ENCODE measurements at places on chromosomes 13 and 19.
A peak's percentile ranks its signal among the peaks of the same experiment; 100 is the strongest.

DNA sequence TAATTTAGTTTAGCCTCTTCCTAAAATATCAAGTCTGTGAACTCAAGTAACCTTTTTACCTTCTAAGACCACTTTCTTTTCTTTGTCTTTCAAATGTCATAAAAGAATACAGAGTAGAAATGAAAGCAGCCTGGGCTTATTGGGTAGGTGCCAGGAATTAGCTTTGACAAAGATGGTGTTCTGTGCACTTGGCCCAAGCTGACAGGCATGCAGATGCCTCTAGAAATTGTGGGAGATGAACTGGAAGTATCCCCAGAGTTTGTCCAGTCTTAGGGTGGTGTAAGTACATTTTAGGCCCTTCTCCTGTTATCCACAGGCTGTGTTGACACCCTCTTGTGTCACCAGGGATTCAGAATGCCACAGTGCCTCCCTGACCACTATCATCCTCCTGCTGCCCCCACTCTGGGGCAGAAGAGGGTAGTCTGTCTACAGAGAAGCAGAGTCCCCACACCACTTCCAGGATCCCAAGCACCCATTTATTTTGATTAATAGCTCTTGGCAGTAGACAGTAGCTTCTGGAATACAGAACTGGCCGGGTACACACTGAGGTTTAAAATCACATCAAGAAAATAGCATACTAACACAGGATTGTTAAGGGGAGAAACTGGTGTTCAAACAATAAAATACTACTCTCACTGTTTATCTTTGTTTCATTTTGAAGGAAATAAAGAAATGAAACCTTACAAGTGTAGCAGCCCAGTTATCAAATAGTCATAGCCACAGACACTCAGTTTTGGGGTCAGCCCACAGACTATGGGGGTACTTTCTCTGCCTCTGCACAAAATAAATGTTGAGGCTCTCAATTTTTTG lies 343.2 kb downstream of the KCNRG start:
- no peak for DNase-seq

GRCh38 chr19:1923319-1923718 lies 17.7 kb upstream of the CSNK1G2 start:
- no peak for DNase-seq

DNA sequence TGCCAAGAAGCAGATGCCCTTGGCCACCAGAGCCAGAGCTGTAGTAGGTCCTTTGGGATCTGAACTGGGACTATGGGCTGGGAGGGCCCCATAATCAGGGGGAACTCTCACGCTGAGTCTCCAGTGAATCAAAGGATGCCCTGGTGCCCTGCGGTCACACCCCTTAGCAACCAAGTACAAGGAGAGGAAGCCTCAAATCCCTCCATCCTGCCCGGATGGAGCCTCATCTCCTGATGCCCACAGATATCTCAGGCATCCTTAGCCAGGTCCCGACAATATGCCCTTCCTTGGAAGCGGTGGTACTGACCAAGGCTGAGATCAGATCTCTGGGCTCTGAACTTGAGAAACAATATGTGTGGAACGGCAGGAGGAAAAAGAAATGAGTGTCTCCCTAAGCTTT lies 1.7 kb downstream of the PLEKHA4 start:
- DNase-seq, result no peak

GRCh38 chr13:60619461-60619860 lies 222.4 kb downstream of the TDRD3 start:
- DNase-seq, result no peak

GRCh38 chr19:53182202-53182601 lies 11.0 kb downstream of the ZNF665 start:
- no peak for DNase-seq

DNA sequence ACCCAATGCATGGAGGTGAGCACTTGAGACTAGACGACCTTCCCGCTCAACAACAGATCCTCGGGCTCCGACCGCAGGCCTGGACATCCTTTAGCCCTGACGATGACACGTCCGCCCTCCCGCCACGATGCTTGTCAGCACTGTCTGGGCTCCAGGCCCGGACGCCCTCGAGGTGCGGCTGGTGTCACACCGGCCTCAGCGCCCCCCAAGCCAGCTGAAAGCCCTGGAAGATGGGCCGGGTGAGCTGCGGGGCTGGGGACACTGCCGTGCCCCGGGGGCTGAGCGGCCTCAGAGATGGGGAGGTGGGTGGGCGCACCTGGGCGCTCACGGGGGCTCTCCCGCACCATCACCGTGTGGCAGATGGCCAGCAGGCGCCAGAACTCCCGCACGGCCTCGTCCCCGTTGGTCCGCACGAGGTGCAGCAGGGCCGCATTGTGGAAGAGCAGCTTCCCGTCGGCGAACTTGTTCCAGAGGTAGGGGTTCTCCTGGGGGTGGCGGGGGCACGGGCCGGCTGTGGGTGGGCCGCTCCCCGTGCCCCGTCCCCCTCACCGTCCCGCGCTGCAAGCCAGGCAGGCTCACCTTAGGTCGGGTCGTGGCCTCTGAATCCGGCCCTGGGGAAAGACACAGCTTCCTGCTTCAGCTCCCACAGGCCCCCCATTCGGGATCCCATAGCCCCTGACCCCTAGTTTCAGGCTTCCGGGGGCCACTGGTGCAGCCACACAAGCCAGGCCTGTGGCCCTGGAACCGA lies 15.5 kb downstream of the ATP8B3 start:
- DNase-seq, result no peak

- no peak for DNase-seq
Measured at GRCh38 chr19:50204811-50205675, 1.6 kb downstream of the MYH14 start.

GRCh38 chr13:24147570-24147963 lies 13.0 kb upstream of the SPATA13 start:
- no peak for DNase-seq

DNA sequence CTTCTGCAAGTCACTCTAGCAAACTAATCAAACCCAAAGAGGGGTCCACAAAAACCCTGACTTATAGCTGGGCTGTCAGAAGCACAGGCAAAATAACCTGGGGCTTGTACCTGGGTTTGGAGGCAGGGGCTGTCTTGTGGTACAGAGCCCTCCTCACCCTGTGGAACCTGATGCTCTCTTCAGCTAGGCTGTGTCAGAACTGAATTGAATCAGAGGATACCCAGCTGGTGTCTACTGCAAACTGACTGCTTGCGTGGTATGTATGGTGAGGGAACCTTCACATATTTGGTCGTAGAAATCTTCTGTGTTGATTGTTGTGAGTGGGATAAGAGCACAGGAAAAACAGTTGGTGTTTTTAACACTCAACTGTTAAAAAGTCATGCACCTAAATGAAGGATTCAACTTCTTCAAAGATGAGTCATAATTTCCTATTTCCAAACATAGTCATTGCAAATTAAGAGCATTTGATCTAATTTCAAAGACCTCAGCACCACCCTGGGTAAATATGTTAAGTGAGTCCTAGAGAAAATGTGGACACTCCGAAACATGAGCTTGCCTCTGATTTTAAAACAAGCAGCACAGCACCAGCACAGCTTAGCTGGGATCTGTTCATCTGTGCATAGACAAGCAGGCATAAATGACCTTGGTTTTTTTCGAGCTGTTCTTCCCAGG lies 840.2 kb downstream of the UQCRFS1 start:
- no peak for DNase-seq

DNA sequence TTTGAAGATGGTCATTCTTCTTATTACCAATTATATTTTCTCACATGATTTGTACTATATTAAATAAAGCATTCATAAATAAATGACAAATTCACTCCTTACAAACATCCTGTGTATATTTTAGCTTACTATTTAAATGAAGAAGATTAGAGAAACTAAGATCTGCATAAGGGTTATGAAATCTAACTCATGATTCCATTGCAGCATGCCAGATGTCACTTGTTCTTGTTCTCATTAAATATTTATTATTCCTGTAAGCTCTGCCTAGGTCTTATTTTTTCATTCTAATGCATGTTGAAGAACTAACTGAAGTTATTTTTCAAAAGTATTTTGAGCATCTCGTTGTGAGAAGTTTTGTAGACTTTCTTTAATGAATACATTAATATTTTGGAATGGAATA lies 18.3 kb downstream of the NUP58 start:
- no peak for DNase-seq

GRCh38 chr13:110812121-110812868 lies 98.8 kb downstream of the ING1 start:
- DNase-seq, result no peak

DNA sequence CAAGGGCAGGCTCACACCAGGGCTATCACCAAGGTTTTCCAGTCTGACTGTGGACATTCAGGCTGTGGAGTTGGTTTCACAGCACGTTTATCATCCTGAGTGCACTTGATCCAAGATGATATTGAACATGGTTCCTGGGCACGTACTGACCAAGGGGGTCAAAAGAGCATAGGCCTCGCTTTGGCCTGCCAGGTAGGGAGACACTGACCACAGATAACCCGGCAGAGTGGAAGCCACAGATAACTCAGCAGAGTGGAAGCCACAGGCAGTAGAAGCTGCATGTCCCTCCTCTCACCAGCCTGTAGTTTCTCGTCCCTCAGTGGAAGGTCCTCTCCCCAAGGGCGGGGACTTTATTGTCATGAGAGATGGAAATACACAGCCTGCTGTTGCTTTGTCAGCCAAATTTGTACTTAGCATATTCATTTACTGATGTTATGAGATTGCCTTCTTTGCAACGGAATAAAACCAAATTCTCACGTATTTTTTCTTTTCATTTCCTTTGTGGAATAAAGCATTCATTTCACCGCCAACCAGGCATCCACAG lies 8.8 kb upstream of the KRTDAP start:
- no peak for DNase-seq

DNA sequence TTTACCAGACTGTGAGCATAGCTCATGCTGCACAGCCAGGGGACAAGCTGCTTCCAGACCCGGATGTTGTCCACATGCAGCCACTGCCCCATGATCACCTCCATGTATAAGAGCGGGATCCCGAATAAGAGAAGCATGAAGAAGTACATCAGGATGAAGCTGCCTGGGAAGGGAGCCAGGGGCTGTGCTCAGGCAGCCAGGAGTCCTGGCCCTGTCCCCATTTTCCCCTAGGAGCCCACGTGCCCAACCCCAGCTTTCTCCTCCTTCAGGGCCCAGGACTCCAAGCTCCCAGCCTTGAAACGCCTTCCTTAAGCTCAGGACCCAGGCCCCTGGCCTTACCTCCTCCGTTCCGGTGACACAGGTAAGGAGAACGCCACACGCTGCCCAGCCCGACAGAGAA lies 69.3 kb downstream of the SLC6A16 start:
- no peak for DNase-seq

- no peak for DNase-seq
Measured at GRCh38 chr19:31694761-31695160, 345.5 kb upstream of the TSHZ3 start.

DNA sequence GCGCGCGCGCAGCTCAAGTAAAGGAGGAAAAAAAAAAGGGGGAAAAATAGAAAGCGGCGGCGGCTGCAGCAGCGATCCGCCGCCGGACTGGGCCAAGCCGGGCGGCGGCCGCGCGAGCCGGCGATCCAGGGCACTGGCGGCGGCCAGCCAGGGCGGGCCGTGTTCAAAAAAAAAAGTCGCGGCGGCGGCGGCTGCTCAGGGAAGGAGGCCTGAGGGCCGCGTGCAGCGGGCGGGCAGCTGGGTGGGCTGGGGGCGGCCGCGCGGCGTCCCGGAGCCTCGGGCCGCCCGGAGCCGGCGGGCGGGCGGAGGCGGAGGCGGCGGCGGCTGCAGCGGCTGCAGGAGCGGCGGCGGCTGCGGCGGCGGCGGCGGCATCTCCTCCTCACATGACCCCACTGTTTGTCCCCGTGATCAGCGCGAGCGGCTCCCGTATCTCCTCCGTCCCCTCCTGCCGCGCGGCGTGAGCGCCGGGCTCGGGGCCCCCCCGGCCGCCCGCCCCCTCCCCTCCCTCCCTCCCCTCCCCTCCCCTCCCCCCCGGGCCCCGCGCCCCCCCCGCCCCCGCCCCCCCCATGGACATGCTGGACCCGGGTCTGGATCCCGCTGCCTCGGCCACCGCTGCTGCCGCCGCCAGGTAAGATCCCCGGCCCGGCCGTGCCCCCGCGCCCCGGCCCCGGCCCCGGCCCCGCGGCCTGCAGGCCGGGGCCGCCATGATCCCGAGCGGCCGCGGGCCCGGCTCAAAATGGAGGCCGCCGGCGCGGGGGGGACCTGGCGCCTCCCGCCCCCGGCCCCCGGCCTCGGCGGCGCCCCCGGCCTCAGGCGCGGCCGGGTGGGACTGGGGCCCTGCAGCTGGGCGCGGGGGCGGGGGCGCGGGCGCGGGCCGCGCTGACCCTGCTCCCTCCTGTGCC lies at the start of gene USF2:
Gene USF2, plus strand, starts transcription at position 427 of the 902 bp plus-strand sequence. Its CDS starts 140 bp downstream, at position 567.
- no peak for DNase-seq

DNA sequence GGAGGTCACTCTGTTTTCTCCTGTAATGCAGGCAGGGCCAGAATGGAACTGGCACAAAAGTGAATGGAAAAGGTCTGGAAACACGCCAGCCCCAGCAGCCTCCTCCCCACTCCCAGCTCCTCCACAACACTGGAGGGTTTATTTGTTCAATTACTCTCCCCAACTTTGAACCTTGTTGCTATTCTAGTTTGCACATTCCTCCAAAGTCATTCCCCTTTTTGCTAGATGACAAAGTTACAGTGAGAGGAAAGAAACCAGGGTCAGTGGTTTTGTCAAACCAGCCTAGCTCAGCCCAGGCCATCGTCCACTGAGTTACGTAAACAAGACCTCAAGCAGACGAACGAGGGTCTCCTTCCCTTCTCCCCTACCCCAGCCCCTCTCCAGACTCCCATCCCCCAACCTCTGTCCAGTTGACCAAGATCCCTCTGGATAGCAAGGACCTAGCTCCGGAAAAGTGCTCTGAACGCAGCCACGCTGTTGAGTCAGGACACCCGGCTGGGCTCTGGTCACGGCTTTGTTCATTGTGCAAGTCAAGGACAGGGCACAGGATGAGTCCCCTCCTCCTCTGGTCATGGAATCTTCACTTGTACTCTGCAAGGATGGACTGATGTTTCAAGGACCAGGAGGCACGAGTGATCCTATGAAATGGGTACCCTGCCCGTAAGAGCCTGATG lies 180.0 kb downstream of the USP12 start:
- no peak for DNase-seq

GRCh38 chr13:99988529-99989275 lies 7.1 kb downstream of the ZIC2 start:
- DNase-seq, result no peak

DNA sequence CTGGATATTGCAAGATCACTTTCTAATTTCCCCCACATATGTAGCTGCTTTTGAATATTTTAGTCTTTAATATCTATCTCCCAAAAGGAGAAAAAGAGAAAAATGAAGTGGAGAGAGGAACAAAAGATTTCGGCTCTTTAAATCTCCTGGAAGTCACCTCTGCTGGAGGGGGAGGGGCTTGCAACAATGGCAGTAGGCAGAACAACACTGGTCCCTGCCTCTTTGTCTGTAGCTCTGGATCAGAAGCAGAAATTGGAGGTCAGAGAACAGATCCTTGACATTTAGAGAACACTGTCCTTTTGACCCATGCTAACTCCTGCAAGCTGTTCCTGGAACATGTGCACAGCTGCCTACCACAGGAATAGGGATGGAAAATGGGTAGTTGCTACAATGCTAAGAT lies 86.7 kb upstream of the GPR12 start:
- no peak for DNase-seq

- peak; percentile 28 for DNase-seq
Measured at GRCh38 chr13:24220086-24220703, 59.7 kb downstream of the SPATA13 start.

DNA sequence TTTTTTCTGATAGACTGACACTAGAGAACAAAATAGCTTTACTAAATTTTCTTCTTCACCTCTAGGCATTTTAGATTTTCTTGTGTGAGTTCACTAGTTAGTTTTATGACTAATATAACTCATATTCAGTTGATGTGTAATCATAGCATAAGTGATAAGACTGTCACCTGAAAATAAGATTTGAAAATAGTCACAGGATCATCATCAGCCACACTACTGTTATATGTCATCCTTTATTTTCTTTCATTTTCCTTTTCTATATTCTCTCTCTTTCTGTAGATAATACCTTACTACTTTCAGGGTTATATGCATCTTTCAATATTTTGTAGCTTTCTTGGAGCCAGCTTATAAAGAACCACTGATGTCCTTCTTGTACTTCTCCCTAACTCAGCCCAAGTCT lies 292.6 kb downstream of the TDRD3 start:
- DNase-seq, result no peak

All from stimulated activated CD8-positive, alpha-beta memory T cell treated with anti-CD3 and anti-CD28 coated beads, Interleukin-4, amount 100 ng/mL, for 4 hours (primary cell).